WERI-Rb-1 (cell line): ENCODE measurements at places on chromosomes 6 and 20.
A peak's percentile ranks its signal among the peaks of the same experiment; 100 is the strongest.

DNA sequence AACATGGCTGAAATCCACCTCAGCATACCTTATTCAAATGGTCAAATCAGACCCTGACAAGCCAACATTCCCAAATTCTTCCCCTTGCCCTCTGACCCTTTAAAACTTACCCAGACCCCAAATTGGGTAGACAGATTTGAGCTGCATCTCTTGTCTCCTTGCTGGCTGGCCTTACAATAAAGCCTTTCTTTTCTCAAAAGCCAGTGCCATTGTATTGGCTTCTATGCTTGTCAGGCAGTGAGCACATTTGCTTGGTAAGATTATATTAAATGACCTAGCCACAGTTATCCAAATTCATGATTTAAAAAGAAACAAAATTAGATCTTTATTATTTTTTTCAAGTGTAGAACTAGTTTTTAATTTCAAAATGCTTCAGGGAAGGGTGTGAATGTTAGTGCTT, 67.8 kb upstream of the FAM83B start:
- DNase-seq, result no peak

DNA sequence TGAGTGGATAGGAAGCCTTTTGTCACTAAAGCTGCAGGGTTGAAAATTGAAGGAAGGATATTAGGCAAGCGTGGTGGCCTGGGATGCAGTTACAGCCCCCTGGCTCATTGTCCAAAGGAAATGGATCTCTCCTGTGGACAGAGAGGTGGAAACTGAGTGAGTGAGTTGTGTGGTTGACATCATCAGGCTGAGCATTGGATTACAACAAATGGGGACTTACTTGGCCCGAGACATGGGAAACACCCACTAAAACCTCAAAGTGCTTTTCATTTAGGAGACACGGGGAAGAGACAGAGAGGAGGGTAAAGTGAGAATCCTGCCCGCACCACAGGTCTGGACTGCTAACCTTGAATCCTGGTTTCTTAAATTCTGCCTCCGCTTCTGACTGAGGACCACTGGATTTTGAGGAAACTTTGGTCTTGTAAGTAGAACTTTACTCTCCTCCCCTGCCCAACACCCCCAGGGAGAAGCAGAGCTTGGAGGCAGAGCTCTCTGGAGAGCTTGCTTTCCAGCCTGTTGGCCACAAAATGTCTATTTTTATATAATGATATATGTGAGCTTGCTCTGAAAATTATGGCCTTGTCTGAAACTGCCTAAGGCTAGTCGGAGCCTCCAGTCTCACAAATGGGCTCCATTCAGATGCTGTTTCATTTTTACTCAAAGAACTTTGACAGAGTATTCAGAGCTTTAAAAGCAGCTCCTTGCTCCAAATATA, at the start of gene PKIG:
Gene PKIG (plus strand): TSS at position 269 of the 715 bp plus-strand sequence. CDS start 31,978 bp downstream, outside the sequence.
- DNase-seq, result no peak

- no peak for DNase-seq
Measured at GRCh38 chr6:84251891-84252539, 24.6 kb upstream of the CEP162 start.

DNA sequence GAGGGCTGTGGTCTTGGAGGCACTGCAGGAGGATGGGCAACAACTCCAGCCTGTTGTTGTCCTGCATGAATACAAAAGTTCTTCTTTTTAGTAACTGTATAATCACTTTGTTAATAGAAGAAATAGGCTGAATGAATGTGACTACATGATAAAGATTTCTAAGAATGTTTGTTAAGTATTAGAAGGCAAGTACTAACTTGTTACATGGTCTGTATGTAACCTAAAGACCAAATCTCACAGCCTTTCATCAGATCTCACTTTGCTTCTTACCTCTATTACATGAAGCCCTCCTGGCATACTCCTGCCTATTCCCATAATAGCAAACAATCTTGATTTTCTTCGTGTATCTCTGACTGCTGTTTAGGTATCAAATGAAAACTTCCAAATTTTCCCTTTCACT, 73.4 kb downstream of the REPS1 start:
- no peak for DNase-seq

DNA sequence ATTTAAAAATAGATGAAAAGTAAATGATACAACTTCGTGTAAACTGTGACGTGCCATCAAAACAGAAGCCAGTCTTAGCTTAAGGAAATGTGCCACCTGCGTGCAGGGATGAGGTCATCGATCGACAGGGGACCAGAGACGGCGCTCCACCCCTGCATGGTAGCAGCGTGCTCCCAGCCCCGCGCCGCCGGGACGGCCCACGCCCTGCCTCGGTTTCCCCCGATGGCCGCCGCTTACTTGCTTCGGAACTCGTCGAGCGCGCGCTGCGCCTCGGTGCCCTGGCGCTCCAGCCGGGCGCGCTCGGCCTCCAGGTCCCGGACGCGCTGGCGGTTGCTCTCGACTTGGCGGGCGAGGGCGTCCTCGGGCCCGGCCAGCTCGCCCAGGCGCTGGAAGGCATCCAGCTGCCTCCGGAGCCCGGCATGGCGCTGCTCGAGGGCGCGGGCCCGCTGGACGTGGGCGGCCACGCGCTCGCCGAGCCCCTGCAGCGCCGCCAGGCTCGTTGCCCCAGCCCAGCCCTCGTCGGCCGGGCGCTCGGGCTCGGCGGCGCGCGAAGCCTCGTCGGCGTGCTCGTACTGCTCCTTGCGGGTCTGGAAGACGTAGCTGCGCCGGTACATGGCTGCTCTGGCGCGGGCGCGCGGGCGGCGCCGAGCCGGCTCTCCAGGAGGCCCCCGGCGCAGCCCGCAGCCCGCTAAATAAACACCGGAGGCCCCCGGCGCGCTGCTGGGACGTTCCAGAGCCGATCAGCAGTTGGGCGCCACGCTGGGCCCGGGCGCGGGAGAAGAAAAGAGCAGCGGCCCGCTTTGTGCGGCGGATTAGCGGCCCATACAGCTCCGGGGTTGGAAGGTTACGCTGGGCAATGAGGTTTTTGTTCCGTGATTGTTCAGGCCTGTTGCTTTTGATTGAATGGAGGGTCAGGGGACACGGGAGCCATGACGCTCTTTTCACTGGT, at the start of gene BFSP1:
Gene BFSP1 (minus strand): TSS at position 664 of the 949 bp plus-strand sequence. CDS start 50 bp downstream, at position 614.
- peak; percentile 69 for DNase-seq

- DNase-seq, result no peak
Measured at GRCh38 chr6:13677878-13678254, 33.8 kb downstream of the RANBP9 start.

- no peak for DNase-seq
Measured at GRCh38 chr6:82525775-82526495, 162.3 kb downstream of the TPBG start.

DNA sequence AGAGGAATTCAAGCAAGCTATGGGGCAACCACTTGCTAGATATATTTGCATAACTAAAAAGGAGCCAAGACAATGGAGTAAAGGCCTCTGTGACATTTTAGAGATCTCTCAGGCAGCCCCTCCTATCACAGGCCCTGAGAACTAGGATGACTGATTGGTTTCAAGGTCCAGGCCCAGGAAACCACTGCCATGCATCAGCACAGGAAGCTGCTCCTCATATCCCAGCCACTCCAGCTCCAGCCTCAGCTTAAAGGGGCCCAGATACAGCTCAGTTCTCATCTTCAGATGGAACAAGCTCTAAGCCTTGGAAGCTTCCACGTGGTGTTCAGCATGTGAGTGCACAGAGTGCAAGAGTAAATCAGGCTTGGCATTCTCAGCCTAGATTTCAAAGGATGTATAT, 21.1 kb upstream of the THBS2 start:
- no peak for DNase-seq

DNA sequence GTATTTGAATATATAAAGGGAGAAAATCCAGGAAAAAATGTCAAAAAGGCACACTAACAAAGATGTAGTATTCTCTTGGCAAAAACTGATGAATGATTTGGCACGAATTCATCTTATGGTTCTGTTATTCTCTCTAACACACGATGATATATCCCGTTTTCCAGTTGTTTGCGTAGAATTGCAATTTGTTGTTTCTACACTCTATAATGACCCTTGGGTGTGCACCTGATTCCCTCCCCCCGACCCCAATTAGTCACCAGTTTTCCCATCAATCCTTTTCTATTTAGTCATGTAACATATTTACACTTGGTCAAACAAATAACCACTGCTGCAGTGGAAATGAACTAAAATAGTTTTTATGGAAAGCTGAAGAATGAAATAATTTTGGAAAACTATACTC, 1.5 kb upstream of the ARID1B start:
- DNase-seq, result no peak

- no peak for DNase-seq
Measured at GRCh38 chr6:119717942-119718341, 368.4 kb upstream of the MAN1A1 start.

- no peak for DNase-seq
Measured at GRCh38 chr6:167803816-167804215, 22.9 kb upstream of the AFDN start.

DNA sequence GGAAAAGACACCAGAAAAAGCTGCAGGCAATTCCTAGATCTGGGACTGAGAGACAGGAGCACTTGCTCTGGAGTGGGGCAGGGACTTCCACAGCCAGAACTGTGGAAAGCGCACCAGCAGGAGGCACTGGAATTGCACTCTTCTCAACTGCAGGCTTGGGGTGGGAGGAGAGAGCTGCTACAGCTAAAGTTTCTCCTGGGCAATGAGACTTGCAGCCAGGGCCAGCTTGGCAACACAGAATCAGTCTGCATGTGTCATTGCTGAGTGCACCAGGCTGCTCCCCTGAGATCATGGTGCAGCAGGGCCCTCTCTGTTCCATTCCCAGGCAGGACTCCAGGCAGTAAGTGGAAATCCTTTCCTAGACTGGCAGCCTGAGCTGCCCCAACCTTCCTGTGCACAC, 145.8 kb downstream of the INSM1 start:
- no peak for DNase-seq

- no peak for DNase-seq
Measured at GRCh38 chr6:159874435-159874834, 16.4 kb upstream of the MAS1 start.

DNA sequence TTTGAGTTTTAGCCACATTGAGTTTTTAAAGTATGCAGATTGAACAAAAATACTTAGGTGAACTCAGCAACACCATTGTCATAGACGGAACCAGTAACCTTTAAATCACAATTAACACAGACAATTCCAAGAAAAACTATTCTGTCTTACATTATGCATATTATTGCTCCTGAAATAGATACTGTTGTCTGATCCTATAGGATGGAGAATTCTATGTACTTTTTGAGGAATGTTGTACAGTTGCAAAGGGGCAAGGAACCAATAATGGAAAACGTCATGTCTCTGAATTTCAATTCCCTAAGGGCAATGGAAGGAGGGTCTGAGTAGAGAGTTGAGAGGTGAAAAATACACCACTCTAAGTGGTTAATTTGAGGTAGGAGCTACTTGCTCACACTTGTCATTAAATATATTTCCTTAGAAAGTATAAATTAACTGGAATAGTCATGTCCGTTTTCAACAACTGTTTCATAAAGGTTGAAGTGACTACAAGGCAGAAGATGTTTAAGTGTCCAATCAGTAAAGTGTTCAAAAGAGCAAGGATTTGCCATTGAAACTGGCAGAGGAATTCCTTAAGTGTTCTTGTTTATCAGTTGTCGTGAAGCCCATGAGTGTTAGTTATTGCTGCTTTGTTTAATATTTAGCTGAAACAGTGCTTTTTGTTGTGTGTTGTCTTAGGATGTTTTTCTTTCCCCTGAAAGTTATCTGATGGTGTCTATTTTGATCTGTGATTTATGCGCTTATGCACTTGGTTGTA, 1.3 kb downstream of the NKAIN2 start:
- no peak for DNase-seq

- no peak for DNase-seq
Measured at GRCh38 chr20:35527122-35527769, 2.2 kb downstream of the C20orf173 start.

GRCh38 chr6:96116674-96117073, 100.9 kb downstream of the FUT9 start:
- no peak for DNase-seq

DNA sequence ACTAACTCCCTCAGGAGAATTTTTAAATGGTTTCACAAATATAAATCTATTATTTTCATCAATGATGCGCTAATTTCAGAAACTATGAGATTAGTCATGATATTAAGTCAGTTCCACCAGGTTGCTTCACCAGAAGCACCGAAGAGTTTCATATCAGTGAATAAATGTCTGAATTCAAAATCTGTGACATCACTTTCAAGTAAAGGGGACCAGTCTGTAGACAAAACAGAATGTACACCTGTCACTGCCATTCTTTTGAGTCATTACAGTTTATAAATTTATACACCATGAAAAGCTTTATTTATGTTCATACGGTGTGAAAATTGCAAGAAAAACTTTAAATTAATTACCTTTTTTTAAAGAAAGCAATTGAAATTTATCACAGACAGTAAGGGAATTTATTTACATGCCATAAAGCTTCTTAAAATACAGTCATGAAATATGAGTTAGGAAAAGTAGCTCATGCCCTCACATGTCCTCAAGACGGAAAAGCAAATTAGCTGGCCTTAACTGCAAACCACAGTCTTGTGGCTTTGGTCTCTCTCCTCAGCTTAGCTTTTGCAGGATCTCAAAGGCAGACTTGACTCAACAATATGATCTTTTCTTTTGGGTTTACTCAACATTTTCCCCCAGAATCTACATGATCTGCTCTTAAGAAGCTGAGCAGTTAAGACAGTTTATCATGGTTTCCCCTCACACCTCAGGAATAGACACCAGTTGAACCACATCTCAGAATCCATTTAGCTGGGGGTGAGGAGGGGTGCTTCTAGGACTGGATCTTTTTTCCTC, 177.7 kb upstream of the MCHR2 start:
- DNase-seq, result no peak

DNA sequence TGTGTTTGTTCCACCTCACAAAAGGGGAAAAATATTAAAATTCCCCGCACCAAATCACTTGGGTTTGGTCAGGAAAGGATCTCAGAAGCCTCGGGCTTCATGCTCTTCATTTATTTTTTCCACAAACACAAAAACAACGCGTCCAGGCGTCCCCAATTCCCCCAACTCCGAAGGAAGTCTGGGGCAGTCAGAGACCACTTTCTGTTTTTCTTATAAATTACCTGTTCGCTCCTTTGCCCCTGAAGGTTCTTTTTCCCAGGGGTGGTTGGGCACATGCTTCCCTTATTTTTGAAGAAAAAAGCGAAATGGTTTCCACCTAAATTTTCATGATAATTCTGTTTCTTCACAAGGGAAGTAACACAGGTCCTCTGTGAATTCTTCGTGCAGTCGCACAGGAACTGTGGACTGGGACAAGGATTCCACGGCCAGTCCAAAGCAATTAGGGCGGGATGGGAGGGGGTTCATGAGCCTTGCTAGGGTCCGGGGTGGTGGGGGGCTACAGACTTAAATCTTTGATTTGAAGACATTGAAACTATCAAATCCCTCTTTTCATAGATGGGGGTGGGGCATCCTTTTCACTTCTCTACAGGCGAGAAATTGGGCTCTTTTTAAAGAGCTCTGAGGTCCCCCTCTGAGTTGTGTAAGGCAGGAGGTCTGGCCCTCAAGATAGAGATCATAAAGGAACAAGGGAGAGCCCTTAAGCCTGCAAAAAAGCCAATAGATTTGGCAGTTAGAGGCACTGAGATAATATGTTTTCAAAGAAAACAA, 30.5 kb upstream of the HFE start:
- DNase-seq, result peak; percentile 59

- no peak for DNase-seq
Measured at GRCh38 chr6:39367700-39368099, 45.2 kb upstream of the KCNK16 start.
